ENCODE measurements at places on chromosomes 3 and 15. TPM values are rescaled to one million over a fixed set of nuclear protein-coding genes. Genes with fewer than 3 reads are reported as not detected.

LSAMP gene
- 27.6 TPM for total RNA-seq

CX3CR1 gene
- total RNA-seq: 6.4 TPM

GOLGA8G gene
- not detected for total RNA-seq

KNL1 gene
- 5.9 TPM for total RNA-seq

CCR2 gene
- total RNA-seq: 27.0 TPM

ADAMTS17 gene
- total RNA-seq: 3.8 TPM

All from left lung (tissue), 14 donors.